ENCODE measurements at places on chromosomes 6 and 20.

DNA sequence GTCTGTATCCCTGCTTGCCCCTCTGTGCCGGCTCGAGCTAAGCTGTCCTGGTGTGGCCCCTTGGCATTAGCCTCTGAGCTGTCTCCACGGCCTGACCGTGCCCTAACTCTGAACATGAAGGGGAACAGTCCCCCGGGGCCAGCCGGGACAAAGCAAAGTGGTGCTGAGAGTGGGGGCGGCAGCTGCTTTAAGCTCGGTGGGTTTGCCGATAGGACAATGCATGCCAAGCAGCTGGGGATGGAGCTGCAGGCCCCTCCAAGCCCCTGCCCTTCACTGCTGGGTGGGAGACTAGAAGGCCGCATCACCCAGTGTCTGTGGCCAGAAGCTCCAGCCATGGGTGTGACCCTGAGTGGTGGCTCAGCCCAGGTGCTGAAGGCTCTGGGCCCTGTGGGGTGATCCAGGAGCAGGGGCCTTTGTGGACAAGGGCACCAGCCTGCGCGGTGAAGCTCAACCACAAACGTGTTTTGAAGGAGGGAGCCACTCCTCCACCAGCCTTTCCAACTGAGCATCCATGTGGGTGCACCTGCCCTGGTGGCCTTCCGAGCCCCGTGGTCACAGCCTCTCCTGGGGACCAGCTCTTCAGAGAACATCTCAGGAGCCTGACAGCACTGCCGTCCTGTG lies 242.5 kb downstream of the ERMARD start:
- DNase-seq = no peak

DNA sequence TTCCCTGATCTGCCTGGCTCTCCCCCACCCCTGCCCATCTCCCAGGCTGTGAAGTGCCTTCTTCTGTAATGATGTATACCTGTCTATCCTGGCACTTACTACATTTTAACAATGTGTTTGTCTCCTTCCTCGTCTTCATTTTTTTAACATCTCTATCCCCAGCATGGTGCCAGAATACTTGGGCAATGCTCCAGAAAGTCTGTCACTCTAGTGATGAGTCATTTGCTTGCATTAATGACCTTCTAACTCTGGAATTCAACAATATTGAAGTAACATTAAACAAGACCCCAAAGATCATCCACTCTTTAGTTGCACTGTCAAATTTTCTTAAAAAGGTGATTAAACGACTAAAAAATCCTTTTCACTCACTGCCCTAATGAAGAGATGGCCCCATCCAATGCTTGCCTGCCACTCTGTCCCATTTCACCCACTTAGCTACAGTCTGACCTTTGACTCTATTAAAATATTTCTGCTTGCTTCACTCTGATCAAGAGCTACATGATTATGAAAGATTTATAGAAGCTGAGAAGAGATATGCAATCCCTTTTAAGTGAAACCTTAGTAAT lies 7.7 kb upstream of the KLHL31 start:
- DNase-seq = no peak

GRCh38 chr20:59994697-59995122 lies 36.5 kb downstream of the CDH26 start:
- DNase-seq = no peak

- DNase-seq = no peak
These were observed 61.7 kb downstream of the HDGFL1 start for GRCh38 chr6:22631091-22631490.

- DNase-seq = peak; percentile 28
These were observed 526 bp downstream of the SOD2 start for GRCh38 chr6:159692303-159693127.

GRCh38 chr6:156430386-156430785 lies 346.8 kb upstream of the ARID1B start:
- DNase-seq = no peak

- DNase-seq = no peak
These were observed 700.7 kb downstream of the EPM2A start for GRCh38 chr6:145034664-145035063.

- no peak for DNase-seq
These were observed 191.7 kb upstream of the ZNF217 start for GRCh38 chr20:53785320-53785719.

- no peak for DNase-seq
These were observed 206.4 kb upstream of the CITED2 start for GRCh38 chr6:139580592-139581484.

GRCh38 chr6:112979830-112980229 lies 632.7 kb downstream of the RFPL4B start:
- DNase-seq = peak; percentile 29

DNA sequence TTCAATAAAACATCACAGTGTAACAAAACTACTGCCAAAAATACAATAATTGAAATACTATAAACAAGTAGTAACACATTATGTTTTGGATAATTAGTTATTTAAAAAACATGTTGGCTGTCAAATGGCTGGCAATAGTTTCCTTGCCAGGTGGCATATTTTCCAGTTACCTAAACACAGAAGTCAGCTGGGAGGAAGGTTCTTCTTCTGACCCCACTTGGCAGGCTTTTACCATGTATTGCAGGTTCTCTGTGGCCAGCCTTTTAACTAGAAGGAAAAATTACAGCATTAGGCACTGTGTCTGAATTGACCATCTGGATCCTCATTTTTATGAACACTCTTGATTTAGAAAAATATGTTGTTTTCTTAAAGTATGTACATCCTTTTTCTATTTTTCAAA lies 131.4 kb downstream of the MMS22L start:
- DNase-seq = no peak

- DNase-seq = no peak
These were observed 723 bp downstream of the COL11A2 start for GRCh38 chr6:33191383-33192104.

All from NCI-H1105 (cell line).